ENCODE measurements at places on chromosomes 6 and 20. TPM values are rescaled to one million over a fixed set of nuclear protein-coding genes. Genes with fewer than 3 reads are reported as not detected.

DNA sequence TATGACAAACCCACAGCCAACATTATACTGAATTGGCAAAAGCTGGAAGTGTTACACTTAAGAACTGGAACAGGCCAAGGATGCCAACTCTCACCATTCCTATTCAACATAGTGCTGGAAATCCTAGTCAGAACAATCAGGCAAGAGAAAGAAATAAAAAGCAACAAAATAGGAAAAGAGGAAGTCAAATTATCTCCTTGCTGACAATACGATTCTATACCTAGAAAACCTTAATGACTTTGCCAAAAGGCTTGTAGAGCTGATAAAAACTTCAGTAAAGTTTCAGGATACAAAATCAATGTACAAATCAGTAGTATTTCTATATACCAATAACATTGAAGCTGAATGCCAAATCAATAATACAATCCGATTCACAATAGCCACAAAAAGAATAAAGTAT, 32.4 kb downstream of the OR5V1 start:
- no peak for DNase-seq

The SLC22A23 gene
- total RNA-seq: 24.5 TPM

DNA sequence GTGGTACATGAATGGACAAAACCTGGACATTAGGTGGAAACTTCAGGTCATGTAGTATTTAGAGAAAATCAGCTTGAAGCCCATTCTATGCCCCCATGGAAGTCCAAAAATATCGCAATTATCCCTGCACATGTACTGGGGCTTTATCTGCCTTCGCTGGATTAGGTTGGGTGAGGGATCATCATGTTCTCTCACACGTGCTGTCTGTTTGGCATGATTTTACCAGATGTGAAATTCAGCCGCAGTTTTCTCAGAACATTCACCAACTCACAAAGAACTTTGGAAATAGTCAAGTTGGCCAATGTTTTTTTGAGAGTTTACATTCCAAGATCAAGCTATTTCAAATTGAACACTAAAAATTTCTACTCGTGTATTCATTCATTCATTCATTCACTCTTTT, 459.8 kb upstream of the CITED2 start:
- no peak for DNase-seq

DNA sequence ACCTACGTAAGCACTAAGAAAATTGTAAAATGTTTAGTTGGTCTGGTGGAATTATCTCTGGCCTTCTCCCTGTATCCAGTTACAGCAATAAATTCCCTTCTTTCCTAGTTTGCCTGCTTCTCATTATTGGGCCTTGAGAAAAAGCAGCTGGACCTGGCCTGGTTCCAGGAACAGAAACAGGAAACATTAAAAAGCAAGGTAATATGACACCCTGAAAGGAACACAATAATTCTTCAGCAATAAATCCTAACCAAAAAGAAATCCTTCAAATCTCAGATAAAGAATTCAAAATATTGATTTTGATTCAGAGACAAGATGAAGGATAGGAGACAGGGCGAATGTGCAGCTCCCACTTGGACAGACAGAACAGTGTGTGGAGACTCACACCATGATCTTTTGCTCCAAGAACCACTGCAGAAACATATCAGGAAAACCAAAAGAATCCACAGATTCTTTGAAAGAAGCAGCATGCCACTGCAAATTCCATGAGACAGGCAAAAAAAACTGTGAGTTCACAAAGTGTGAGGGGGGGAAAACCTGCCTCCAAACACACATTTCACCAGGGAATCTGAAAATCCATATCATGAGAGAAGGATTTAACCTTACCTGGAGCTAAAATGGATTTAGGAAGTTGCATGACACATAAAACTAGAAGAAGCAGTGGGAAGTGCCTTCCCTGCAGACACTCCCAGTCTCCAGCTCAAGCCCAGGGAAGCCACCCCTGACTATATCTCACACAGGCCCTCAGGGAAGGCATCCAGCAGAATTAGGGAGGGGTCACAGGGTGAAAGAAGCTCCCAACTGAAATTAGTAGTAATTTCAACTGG, 28.9 kb downstream of the TREM1 start:
- no peak for DNase-seq

- DNase-seq: no peak
Measured at GRCh38 chr6:134701301-134701700, 248.6 kb downstream of the ALDH8A1 start.

- DNase-seq: no peak
Measured at GRCh38 chr6:47362857-47363461, 53.3 kb upstream of the TNFRSF21 start.

The PBOV1 gene
- total RNA-seq: not detected

DNA sequence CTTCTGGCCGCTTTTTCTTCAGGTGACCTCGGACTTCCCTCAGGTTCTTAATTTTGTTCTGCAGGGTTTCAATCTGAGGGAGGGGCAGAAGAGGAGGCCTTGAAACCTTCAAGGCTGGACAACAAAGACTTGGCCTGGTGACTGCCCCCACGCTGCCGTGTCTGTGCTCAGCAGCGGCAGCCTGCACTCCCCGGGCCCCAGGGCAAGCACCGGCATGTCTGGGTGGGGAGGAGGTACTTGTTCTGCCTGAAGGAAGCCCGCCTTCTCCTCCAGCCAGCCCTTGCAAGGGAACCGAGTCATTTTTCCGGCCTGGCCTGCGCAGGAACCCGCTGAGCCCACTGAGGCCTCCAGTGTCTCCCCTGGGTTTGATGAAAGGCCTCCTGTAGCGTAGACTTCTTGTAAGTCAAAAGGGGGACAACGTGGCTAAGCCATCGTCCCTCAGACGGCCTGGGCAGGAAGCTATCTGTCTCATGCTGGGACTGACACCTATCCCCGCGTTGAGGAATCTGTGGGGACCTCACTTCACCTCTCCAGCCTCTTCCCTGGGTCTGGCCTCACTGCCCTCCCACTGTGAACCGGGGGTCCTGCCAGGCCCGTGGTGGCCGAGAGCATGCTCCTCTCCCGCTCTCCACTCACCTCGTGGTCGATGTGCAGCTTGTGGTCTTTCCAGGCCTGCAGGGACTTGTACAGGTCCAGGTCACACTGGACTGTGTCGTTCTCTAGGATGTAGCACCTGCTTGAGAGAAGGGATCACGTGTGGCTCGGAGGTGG, 119.9 kb downstream of the SULF2 start:
- DNase-seq: no peak

The MAFB gene
- total RNA-seq: 53.4 TPM

The FRK gene
- total RNA-seq: 7.1 TPM

DNA sequence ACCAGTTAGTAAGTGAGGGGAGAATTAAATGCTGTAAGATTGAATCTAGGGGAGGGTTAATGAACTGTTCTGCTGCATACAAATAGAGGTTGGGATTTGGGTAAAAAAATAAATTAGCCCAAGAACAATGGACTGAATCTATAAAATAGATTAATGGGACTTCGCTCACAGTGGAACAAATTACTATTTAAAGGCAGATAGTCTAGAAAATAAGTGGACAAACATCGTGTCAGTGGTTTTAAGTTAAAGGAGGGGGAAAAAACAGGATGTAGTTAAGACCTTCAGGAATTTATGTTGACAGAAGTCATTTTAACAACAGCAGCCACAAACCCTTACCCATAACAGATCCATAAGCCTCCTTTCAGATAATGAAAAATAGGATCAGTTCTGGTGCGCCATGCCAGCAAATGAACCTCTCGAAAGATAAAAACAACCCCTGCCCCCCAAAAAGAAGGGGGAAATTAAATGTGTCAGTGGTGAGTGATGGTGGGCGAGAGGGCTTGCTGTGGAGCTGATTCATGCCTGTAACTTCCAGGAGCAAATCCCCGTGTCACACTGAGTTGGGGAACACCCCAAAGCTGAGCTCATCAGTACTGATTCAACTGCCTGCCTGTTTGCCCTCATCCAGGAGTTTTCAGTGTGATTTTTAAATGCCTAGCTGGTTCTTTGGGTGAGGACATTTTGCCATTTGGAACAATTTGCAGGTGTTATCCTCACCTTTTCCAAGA, 86.8 kb downstream of the PPP1R14C start:
- DNase-seq: no peak

DNA sequence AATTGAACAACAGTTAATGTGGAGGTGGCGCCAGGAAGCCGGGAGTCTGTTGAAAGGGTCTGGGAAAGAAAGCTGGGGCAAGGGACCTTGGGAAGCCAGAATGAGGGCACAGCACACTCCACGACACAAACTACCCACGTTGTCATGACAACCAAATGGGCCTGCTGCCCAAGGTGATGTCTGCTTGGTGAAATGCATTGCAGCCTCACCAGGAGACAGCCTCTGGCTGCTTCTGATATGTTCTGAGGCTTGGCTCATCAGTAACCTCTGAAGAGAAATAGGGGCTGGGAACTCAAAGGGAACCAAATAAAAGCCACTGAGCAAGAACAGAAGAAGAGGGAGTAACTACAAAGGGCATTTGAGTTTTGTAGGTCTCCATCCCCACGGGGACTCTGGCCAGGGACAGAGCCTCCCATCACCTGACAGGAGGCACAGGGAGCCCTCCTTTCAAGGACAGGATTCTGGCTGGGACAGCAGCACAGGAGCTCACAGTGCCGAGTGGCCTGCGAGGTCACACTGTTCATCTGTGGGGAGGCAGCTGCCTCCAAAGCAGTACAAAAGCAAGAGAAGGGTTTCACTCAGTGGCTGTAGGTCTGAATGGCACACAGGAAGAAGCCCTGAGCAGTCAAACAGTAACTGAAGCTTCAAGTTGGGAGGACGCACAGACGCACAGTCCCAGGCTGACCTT, 44.6 kb upstream of the KCNK16 start:
- no peak for DNase-seq

The RALGAPB gene
- total RNA-seq: 52.4 TPM

The MRPL14 gene
- total RNA-seq: 102 TPM

- DNase-seq: no peak
Measured at GRCh38 chr6:163525926-163526325, 111.4 kb downstream of the QKI start.

GRCh38 chr20:9342651-9343050, 171.7 kb upstream of the LAMP5 start:
- no peak for DNase-seq

The RFX6 gene
- total RNA-seq: not detected

The ESR1 gene
- 1.3 TPM for total RNA-seq

- DNase-seq: no peak
Measured at GRCh38 chr6:12605888-12606345, 110.7 kb upstream of the PHACTR1 start.

DNA sequence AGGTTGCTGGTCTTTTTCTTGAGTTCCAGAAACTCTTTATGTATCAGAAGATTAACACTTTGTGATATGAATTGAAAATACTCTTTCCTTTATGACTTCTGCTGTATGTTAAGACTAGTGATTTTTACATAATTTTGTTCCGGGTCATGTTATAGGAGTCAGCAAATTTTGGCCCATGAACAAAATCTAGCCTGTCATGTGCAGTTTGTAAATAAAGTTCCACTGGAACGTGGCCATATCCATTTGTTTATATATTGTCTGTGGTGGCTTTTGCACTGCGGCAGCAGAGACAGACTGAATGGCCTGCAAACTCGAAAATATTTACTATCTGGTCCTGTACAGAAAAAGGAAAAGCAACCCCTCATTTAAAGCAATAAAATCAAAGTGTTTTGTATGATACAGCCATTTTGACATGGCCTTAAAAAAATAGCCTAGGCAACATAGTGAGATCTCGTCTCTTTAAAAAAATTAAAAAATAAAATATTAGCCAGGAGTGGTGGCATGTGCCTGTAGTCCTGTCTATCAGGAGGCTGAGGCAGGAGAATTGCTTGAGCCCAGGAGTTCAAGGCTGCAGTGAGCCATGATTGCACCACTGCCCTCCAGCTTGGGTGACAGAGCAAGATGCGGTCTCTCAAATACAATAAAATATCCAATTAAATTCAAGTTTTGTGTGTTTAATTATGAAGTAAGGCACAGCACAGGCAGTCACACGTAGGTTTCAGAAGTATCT, 36.9 kb downstream of the SNX9 start:
- DNase-seq: no peak

The LTA gene
- total RNA-seq: not detected

- DNase-seq: no peak
Measured at GRCh38 chr6:149984773-149985172, 21.0 kb downstream of the ULBP1 start.

DNA sequence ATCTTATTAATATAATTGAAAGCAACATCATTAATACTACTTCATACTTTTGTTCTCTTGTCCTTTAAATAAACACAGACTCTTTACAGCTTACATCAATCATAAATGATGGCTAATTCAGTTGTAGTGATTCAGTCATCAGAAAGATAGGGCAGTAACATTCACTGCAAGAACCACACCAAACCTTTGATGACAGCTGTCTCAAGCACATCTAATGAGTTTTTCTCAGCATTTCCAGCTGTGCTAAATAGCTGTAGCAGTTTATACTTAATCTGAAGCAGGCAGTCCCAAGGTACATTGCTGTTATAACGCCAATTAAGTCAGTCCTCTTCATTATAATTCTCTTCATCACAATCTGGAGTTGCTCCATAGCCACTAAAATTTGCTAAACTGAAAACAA, 45.7 kb downstream of the PREP start:
- DNase-seq: no peak

DNA sequence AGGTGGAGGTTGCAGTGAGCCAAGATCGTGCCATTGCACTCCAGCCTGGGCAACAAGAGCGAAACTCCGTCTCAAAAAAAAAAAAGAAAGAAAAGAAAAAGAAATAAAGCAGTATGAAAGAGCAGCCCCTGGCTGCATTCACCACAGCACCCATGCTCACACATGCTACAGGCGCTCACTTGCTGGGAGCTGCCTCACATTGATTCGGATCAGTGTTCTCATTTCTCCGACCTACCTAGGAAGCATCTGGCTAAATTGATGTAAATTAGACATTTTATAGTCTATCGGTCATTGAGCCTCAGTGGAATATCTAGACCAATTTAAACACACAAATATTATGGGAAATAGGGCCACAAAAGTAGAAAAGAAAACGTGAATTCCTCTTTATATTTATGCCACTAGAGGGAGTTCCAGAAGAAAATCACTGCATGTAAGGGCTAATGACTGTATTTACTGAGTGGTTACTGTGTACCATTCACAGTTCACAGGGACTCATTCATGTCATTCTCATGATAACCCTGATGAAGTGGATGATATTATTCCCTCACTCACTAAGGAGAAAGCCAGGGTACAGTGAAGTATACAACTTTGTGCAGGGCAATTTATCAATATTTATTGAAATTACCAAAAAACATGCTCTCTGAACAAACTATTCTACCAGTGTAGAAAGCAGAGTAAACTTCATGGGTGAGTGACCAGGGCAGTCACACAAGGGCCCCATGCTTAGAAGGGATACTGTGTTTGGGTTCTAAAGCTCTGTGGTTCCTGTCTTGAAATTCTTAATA, 5.3 kb upstream of the MOG start:
- no peak for DNase-seq

Measured in upper lobe of left lung (tissue), 6 donors.